Left cardiac atrium (tissue), 4 donors: ENCODE measurements at places on chromosomes 3 and 15. TPM values are rescaled to one million over a fixed set of nuclear protein-coding genes. Genes with fewer than 3 reads are reported as not detected.

- no peak for DNase-seq
These were observed 49.5 kb upstream of the CMSS1 start for GRCh38 chr3:99768126-99768525.

DNA sequence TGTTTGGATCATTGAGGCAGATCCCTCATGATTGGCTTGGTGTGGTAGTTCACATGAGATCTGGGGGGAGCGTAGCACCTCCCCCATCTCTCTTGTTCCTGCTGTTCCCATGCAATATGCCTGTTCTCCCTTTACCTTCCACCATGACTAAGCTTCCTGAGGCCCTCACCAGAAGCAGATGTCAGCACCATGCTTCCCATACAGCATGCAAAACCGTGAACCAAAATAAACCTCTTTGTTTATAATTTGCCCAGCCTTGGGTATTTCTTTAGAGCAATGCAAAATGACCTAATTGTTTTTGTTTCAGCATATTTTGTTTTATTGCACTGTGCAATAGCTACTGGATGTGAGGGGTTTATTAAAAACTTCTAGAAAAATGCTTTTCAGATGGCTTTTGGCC is 56.6 kb upstream of the CHST2 start:
- DNase-seq: no peak

DNA sequence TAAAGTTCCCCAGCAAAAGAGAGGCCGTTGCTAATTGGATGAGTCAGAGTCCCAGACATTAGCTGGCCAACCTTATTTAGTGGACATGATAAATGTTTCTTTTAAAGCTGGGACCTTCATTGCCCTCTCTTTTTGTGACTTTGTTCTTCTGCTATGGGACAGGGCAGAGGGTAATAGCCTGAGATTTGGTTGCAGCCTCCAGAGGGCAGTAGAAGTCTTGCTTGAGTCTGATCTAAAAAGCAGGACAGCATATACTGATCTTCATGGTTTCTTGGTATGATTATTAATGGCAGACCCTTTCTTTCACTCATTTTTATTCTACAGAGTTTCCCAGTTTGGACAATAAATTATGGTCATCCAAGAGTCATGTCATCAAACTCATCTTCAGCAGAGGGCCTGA is 25.1 kb upstream of the ZKSCAN7 start:
- DNase-seq: no peak

- no peak for DNase-seq
These were observed 152.7 kb downstream of the IL20RB start for GRCh38 chr3:137110392-137110996.

Gene LSAMP
- 1.6 TPM for total RNA-seq

Gene FGF12
- total RNA-seq: 291 TPM

DNA sequence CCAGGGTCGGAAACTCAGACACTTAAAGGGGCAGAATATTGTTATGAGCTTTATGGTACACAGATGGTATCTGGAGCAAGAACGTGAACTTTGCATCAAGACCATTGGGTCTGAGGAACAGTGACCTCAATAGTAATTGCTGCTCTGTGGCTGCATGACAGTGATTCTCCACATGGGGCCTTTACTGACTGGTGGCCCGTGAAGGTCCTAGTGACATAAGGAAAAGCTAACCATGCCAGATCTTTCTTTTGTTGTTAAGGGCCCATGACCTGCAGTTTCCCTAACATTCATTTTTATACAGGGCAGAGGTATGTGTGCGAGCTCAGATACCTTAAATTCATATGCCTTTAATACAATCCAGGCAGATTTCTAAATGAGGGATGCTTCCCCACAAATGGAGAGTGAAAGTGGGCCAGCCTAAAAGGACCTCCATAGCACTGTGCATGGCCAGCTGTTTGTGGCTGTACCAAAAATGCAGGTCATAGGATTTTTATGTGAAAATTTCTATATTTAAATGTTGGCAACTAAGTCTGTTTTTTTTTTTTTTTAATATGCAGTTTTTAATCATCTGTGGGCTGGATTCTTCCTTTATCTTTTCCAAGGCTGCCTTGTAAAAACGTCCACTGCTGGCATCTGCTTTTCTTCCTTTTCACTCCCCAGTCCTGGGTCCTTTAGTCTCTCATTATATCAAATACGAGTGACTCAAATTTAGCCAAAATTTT is 188.0 kb upstream of the IL12A start:
- DNase-seq: no peak

DNA sequence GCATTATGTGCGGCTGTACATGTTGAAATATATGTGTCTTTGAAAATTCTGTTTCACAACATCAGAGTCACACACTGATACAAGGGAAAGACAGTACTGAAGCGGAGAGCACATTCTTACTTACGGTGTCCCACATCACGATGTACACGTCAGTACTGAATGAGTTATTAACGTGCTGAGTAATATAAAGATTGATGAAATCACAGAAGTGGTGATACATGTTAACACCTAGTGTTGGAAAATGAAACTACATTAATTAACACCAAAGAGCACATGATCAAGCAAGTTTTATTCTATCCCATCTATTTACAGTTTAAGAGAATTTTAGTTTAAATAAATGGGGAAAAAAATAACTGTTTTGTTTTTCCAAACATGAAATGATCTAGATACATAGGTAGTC is 15.6 kb downstream of the EOGT start:
- no peak for DNase-seq

- no peak for DNase-seq
These were observed 654.5 kb upstream of the CFAP20DC start for GRCh38 chr3:59704292-59704691.

DNA sequence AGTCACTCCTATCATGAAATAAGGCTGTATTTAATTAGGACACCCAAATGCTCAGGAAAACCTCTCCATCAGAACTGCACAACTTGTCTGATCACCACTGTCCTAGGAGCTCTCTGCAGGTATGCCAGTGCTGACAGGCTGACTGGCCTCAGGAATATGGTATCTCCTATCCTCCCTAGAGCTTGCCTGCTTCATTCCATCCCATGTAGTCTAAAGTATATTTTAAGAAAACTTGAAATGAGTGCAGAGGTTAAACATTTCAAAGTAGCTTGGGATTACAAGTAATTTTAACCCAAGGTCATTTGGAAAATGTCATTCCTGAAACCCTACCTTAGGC is 23.7 kb downstream of the FILIP1L start:
- no peak for DNase-seq

DNA sequence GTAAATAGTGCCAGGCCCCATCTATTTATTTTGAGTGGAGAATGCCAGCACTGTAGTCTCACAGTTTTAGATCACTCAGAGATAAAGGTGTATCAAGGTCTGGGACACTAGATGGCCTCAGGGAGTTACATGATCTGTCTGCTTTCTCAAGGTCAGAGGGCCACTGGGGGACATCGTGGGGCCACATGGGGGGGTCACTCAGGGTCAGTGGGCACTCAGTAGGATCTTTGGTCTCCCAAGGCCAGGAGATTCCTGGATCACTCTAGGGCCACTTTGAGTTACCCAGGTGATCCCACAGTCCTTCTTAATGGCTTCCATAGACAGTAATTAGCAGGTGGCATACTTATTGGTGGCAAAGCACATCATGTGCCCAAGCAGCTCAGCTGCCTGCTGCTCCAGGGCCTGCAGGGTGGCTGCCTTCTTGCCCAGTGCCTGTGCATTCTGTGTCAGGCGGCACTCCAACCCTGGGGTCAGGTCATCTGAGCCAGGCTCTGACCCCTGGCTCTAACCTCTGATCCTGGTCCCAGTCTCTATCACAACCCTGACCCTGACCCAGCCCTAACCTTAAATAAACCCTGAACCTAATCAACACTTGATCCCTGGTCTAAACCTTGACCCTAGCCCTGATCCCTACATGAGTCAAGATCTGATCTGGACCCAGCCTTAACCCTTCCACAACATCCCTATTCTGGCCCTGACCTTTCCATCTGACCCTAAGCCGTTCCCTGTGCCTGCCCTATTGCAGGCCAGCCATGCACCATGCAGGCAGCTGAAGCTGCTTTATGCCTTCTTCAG is 1.8 kb upstream of the LAMB2 start:
- no peak for DNase-seq

- DNase-seq: no peak
These were observed 49.8 kb upstream of the SLC6A1 start for GRCh38 chr3:10942690-10943205.

DNA sequence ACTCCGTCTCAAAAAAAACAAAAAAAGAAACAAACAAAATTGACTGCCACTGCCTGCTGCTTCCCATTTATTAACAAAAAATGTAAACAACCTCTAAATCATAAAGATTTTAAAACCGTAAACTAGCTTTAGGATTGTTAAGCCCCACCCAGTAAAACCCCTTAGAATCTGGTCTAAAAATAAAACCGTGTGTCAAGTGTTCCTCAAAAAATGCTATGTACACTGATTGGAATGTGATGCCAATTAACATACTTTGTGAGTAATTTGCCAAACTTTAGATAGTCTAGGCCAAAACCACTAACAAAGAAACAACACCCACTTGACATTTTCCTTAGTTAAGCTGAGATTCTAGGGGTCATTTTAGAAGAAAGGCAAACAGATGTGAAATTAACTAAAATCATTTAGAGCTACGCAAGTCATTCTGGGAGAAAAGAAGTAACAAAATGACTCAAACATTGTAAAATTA is 5.3 kb downstream of the RAF1 start:
- no peak for DNase-seq

Gene EFCC1
- total RNA-seq: 1.1 TPM

Gene MEX3B
- total RNA-seq: 2.2 TPM

Gene ACKR2
- 2.2 TPM for total RNA-seq

GRCh38 chr3:19947549-19948225 is 790 bp downstream of the RAB5A start:
- DNase-seq: peak; percentile 58
